ENCODE measurements at places on chromosomes 3 and 15.

DNA sequence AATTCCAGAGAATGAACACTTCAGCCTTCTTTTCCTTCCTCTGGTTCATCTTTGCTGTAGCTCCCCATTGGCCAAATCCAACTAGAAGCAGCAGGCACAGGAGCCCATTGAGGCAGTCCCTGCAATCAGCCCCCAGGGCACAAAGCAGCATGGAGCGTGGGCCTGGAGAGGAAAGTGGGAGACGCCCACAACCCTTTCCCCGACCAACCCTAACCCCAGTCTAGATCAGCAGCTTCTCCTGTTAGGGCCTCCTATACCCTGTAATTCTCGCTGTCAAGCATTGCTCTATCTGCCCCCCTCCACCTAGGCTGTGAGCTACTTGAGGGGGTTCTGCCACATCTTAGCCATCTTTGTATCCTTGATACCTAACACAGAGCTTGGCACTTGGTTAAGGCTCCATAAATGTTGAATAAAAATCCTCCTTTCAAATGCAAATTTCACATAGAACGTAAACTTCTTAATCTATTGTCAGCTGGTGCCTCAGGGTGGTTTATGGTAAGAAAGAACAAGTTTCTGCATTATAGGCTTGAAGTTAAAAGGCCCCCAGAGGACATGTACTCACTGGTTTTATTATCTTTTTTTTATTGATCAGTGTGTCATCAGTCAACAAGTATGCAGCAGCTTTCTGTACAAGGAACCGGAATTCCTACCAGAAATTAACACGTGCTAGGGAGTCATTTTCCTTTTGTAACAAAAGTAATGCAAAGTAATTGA, 97.9 kb upstream of the PFN2 start:
- no peak for DNase-seq

GRCh38 chr15:30930422-30930821, 26.7 kb downstream of the FAN1 start:
- DNase-seq: no peak

- DNase-seq: no peak
Measured at GRCh38 chr3:167057581-167057980, 322.5 kb downstream of the ZBBX start.

GRCh38 chr3:105580296-105580965, 213.7 kb downstream of the ALCAM start:
- no peak for DNase-seq

All from NCI-H2171 treated with DMSO at 0.1 percent for 48 hours (cell line).